GM12878 (cell line): ENCODE measurements at places on chromosomes 7 and 10. TPM values are rescaled to one million over a fixed set of nuclear protein-coding genes. Genes with fewer than 3 reads are reported as not detected.
A peak's percentile ranks its signal among the peaks of the same experiment; 100 is the strongest.

- no peak overlapping the region for H3K27ac ChIP-seq
- H3K4me1 ChIP-seq = no peaks in the 10 kb centered on the region
- no peak overlapping the region for H3K4me3 ChIP-seq
- H3K36me3 ChIP-seq = no peaks in the 10 kb centered on the region
- H3K27me3 ChIP-seq = no peaks in the 10 kb centered on the region
- DNase-seq = no peak
Observed at GRCh38 chr10:6530211-6530840, 49.8 kb downstream of the PRKCQ start.

The GDF10 gene
- total RNA-seq = not detected in 2 replicates

The TMEM176A gene
- not detected in 2 replicates for total RNA-seq

GRCh38 chr10:61835069-61835945, 66.2 kb upstream of the ARID5B start:
- DNase-seq = peak; percentile 7
- H3K36me3 ChIP-seq = no peaks in the 10 kb centered on the region
- H3K4me3 ChIP-seq = no peak overlapping the region
- no peaks in the 10 kb centered on the region for H3K27me3 ChIP-seq
- no peak overlapping the region for H3K27ac ChIP-seq

DNA sequence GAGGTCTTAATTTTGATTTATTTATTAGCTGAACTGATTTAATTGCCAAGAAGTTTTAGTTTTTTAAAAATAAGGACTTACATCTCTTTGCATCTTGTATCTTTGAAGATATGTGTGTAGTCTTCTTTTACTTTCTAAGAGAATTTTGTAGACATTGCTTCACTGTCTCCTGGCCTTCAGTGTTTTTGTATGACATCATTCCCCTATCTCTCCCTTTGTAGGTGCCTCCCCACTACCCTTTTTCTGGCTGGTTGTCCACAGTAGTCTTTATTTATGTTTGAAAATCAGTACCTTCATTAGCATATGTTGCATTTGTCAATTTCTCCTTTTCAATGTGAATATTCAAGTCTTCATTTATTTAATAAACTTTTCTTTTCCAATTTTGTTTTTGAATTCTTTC, 64.1 kb upstream of the RAB18 start:
- H3K27me3 ChIP-seq = no peaks in the 10 kb centered on the region
- no peak overlapping the region for H3K27ac ChIP-seq
- H3K4me3 ChIP-seq = no peak overlapping the region
- DNase-seq = no peak

GRCh38 chr7:106717254-106717954, 56.4 kb upstream of the CCDC71L start:
- no peaks in the 10 kb centered on the region for H3K27me3 ChIP-seq
- H3K36me3 ChIP-seq = no peaks in the 10 kb centered on the region
